ENCODE measurements at places on chromosomes 11 and 22.

DNA sequence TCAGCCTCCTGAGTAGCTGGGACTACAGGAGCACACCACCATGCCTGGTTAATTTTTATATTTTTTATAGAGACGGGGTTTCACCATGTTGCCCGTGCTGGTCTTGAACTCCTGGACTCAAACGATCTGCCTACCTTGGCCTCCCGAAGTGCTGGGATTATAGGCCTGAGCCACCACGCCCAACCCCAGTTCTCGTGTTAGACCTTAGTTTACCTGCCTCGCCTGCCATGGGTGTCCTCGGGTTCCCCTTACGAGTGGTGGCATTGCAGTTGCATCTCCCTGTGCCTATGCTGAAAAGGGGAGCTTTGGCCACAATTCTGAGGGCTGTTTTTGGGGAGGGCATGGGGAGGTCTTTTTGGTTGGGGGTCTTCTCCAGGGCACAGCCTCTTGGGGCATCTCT, 18.8 kb downstream of the TBC1D22A start:
- DNase-seq = no peak

DNA sequence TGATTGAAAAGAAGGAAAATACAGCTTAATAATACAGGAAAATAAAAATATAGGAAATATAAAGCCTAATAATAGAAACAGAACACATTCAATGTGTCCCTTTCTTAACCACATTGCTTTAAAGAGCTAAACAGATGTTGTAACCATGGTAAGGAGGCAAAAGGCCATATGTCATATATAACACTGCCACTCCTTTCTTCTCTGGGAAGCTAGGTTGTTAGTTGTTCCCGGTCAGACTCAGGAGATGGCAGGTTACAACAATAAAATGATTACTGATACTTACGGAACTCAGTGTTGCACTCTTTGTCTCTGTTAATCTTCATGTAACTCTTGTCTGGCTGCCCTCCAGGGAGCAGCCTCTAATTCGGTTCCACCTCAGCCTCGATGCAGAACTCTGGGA, 134.7 kb upstream of the PGR start:
- no peak for DNase-seq

GRCh38 chr11:95829580-95830259, 39.4 kb downstream of the CEP57 start:
- no peak for DNase-seq

DNA sequence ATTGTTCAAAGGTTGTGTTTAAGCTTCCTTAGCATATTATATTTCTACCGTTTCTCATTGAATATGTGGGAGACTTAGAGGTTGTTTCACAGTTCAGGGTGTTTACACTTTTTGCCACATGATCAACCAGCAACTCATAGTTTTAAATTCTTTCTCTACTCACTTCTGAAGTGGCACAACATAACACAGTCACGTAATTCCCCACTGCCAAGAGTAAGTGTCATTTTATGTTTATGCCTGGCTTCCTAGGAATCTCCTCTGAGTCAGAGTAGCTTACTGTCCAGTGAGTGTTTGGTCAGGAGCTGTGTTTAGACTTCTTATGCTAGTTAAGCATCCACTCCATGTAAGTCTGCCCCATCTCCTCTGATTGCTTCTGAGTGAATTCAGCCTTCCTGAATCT, 520.8 kb upstream of the KIRREL3 start:
- peak; percentile 43 for DNase-seq

DNA sequence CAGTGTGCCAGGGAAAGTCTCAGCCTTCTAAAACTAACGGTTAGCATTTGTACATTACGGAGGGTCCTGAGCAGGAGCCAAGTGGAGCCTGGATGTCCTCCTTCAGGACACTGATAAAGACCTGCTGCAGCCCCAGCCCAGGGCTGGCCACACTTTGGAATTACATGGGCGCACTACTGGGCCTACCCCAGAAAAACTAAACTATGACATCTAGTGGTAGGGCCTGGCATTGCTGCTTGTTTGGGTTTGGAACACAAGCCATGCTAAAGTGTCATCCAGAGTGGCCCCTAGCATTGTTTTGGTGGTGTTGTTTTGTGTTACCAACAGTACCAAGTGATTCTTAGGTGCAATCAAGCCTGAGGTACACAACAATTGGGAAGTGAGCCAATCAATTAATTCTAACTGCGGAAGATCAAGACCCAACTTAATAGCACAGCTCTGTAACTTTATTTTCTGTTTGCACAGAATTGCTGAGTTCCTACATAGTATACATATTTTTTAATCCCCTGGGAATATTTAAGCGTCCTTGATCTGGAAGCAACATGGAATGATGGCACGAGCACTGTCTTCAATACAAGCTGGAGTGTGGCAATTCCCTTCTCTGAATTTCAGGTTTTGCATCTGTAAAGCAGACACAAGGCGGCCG, 340.7 kb downstream of the LARGE1 start:
- peak; percentile 9 for DNase-seq

- no peak for DNase-seq
Measured at GRCh38 chr11:130078080-130078479, 8.4 kb downstream of the APLP2 start.

GRCh38 chr22:31647523-31648320, 14.3 kb downstream of the PISD start:
- DNase-seq = peak; percentile 38

GRCh38 chr11:10493041-10493663, 38.1 kb downstream of the AMPD3 start:
- DNase-seq = no peak

DNA sequence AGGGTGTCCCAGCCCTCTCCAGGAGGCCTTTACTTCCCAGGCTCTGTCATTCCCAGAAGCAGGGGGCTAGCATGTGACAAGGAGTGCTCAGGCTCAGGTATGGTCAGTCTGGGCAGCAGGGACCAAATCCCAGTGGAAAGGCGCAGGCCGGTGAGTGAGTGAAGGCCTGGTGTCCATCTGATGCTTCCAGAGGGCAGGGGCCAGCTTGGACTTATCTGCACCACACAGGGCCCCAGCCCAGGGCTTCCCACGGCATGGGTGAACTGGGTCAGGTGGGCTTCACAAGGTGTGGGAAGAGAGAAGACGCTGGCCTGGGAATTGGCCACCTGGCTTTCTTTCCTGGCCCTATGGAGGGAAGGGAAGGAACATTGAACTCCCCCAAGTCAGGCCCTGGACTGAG, 20.4 kb upstream of the APOBEC3A start:
- DNase-seq = no peak

GRCh38 chr22:26887916-26888315, 230.5 kb downstream of the MIAT start:
- no peak for DNase-seq

Data from MCF 10A (cell line).